ENCODE measurements at places on chromosomes 13 and 19.
A peak's percentile ranks its signal among the peaks of the same experiment; 100 is the strongest.

- peak; percentile 21 for DNase-seq
These were observed 20.6 kb downstream of the BRSK1 start for GRCh38 chr19:55304279-55304978.

DNA sequence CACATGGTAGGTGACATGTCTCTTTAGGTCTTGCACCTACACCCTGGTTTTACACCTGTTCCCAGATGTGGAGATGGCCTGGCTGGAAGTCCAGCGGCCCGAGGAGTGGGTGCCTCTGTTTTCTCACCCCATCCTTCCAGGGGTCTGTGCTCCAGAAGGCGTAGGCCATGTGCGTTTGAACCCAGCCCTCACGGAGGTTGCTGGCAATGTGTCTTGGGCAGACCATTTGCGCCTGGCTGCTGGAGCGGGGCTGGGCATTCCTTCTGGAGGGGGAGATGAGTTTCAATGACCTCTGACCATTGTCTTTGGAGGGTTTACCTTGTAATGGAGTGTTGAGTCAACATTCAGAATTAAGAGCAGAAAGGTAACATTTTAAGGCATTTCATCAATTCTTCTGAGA lies 54.8 kb upstream of the ZNF536 start:
- no peak for DNase-seq

- peak; percentile 15 for DNase-seq
These were observed 268.7 kb downstream of the NHLRC3 start for GRCh38 chr13:39306639-39307589.

- no peak for DNase-seq
These were observed 1.9 kb upstream of the BCL3 start for GRCh38 chr19:44746616-44746945.

DNA sequence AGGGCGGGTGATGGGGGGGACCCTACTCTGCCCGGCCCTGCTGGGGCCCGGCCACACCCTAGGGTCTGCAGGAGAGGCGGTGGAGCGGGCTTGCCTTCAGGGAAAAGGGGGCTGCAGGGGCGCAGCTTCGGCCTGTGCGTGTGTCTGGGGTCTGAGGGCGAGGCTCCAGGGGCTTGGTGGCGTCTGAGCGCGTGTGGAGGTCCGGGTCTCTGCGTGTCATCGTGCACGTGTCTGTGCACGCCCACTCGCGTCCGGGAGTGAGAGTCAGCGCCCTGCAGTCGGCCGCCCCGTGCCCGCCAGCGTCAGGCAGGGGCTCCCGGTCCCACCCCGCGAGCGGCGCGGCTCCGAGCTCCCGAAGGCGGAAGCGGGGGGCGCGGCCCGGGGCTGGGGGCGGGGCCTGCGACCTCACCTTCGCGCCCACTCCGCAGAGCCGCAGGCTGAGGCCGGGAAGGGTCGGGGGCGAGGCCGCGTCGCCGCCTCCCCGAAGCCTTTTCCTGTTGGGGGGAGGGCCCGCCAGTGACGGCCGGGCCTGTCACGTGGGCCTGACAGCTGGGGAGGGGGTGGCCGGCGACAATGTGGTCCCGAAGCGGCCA lies at the start of gene ARHGAP45:
Gene ARHGAP45 (plus strand): TSS at position 420 of the 593 bp plus-strand sequence. CDS start 239 bp downstream, outside the sequence.
- DNase-seq = no peak

- no peak for DNase-seq
These were observed 69.7 kb upstream of the GPR183 start for GRCh38 chr13:99376924-99377323.

DNA sequence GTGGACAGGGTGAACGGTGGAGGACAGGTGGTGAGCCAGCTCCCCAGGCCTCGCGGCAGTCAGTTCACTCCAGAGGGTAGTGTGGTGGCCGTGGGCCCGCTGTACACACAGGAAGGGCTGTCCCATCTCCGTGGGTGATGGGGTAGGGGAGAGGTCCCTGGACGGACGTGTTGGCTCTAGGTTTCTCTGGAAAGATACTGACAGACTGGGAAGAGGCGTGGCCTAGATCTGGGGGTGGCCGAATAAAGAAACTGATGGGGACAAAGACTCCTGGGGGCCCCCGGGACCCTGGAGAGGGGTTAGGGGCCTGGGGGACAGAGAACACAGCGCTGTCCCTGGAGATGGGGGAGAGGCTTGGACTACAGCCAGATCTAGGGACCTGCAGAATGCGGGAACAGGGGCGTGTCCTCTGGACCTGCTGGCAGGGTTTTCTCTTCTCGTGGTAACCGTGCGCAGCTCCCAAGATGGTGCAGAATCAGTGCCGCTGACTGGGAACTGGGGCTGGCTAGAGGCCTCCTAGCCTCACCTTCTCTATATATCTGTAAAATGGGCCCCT lies 4.0 kb upstream of the PRAM1 start:
- DNase-seq = no peak

GRCh38 chr13:43431290-43431716 lies 355.5 kb downstream of the ENOX1 start:
- no peak for DNase-seq

GRCh38 chr13:99062593-99062992 lies 84.7 kb upstream of the DOCK9 start:
- no peak for DNase-seq

- DNase-seq = no peak
These were observed 38.8 kb downstream of the CCDC169 start for GRCh38 chr13:36258831-36259230.

- DNase-seq = no peak
These were observed 33.4 kb downstream of the ABCC4 start for GRCh38 chr13:95267662-95268342.

DNA sequence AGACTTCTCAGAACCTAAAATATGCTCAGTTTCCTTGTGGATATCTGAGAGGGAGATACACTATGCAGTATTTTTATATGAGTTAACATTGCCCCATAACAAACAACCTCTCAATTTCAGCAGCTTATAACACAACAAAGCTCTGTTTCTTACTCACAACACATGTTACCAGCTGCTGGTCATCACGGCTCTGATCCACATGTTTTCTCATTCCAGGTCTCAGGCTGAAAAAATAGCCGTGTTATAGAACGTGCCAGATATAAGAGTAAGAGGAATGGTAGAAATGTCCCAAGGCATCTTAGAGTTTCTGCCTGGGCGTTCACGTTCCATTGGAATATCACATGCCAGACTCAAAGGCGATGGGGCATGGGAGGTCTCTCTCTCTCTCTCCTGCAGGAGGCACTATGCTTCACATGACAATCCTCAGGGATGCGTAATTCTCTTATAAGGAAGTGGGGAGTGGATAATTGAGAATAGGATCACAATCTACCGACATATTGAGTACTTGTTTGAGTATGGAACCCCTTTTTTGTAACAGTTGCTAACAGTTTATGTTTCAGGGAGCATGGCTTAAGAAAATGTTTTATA lies 246.6 kb downstream of the NHLRC3 start:
- DNase-seq = no peak

DNA sequence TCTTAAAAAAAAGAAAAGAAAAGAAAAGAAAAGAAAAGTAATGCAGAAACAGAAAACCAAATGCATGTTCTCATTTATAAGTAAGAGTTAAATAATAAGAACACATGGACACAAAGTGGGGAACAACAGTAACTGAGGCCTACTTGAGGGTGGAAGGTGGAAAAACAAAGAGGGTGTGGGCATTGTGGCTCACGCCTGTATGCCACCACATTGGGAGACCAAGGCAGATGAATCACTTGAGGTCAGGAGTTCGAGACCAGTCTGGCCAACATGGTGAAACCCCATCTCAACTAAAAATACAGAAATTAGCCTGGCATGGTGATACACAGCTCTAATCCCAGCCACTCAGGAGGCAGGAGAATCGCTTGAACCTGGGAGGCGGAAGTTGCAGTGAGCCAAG lies 8.1 kb downstream of the ZNF708 start:
- DNase-seq = no peak

DNA sequence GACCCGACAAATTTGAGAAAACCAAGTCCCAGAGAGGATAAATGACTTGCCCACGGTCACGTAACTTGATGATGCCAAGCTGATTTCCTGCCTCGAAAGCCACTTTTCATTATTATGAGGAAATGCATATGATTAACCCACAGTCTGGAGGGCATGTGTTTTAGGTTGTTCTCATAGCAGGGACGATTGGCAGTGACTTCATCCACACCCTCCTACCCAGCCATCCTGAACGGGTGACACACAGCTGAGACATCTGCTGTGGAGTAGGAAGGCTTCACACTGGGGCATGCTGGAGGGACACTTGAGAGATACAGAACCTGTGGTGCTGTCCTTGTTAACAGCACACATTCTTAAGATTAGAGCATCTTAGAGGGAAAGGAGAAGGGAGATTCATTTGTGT lies 65.4 kb upstream of the WDFY2 start:
- no peak for DNase-seq

- DNase-seq = no peak
These were observed 1323.6 kb upstream of the PRR20A start for GRCh38 chr13:55816976-55817601.

GRCh38 chr13:108193806-108194205 lies 21.5 kb downstream of the LIG4 start:
- DNase-seq = no peak

DNA sequence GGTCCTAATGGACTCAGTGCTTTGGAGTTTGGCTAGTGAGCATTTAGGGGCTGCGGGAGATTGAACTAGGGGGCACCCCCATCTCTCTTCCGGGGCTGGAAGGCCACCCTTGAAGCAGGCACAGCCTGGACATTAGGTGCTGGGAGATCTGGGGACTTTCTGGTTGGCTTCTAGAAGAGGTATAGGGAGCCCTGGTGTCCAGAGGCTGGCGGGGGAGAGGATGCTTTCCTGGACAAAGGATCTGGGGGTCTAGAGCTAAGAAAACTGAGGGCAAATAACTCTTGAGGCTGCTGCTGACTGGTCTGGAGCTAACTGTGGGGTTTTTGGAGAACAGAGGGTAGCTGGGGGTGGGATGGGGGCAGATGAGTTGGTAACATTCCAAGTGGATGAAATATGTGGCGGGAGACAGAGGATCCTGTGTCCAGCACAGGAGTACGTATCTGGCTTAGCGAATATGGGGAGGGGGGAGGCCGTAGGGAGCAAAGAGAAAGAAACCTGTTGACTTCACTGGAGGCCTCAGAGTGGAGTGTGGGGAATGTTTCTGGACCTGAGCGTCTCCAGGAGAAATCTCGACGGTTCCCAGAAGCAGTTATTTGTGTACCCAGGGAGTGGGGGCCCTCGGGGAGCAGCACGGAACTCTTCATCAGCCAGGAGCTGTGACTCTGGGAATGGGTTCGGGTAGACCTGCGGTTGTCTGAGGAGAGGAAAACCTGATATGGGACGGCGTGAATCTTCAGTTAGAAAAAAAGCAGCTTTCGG lies 1.4 kb downstream of the HNRNPUL1 start:
- DNase-seq = no peak

DNA sequence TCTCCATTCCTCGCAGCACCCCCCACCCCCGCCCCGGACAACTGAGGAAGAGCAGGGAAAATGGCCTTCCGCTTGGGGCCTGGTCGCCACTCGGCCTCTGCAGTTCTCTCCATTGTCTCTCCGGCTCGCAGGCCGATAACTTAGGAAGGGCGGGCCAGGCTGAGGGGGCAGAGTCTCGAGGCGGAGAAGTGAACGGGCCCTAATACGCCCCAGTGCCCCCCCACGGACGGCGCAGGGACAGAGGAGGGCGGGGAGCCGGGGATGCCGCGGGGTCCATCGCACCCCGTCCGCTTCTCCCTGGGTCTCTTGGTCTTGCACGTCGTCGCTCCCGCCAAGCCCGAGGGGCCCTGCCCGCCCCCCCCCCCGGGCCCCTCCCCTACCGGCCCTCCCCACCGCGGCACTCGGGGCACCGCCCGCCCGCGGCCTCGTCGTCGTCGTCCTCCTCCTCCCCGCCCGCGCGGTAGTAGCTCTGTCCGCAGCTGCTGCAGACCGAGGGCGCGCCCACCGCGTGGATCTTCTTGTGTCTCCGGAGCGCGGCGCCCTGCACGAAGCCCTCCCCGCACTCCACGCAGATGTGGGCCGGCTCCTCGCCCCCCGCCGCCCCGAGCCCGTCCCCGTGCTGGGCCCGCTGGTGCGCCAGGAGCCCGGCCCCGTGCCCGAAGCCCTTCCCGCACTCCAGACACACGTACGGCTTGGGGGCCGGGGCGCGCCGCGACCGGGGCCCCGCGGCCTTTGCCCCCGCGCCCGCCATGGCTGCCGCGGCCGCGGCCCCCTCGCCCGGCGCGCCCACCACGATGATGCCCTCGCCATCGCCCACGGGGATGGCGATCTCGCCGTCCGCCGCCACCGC lies 33.2 kb downstream of the ZNF787 start:
- DNase-seq = no peak

GRCh38 chr13:43397111-43397510 lies 373.7 kb downstream of the DNAJC15 start:
- no peak for DNase-seq

DNA sequence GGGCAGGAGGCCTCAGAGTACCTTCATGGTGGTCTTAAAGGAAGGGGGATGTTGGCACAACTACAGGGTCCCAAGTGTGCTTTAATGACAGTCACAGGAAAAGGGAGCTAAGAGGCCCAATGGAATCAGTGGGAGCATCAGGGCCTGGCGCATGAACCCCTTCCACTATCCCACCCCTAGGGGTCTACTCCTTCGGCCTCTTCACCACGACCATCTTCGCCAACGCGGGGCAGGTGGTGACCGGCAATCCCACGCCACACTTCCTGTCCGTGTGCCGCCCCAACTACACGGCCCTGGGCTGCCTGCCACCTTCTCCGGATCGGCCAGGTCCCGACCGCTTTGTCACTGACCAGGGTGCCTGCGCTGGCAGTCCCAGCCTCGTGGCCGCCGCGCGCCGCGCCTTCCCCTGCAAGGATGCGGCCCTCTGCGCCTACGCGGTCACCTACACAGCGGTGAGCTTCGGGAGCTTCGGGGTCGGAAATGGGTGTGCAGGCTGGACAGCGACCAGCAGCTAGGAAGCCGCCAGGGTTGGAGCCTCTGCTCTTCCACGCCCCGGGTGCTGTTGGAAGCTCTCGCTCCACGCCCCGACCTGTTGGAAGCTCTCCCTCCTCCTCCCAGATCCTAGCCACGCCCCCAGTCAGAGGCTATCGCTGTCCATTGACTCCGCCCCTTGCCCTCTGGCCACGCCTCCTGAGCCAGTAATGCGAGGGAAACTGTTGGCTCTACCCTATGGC lies 6.0 kb downstream of the PLPPR2 start:
- DNase-seq = no peak

DNA sequence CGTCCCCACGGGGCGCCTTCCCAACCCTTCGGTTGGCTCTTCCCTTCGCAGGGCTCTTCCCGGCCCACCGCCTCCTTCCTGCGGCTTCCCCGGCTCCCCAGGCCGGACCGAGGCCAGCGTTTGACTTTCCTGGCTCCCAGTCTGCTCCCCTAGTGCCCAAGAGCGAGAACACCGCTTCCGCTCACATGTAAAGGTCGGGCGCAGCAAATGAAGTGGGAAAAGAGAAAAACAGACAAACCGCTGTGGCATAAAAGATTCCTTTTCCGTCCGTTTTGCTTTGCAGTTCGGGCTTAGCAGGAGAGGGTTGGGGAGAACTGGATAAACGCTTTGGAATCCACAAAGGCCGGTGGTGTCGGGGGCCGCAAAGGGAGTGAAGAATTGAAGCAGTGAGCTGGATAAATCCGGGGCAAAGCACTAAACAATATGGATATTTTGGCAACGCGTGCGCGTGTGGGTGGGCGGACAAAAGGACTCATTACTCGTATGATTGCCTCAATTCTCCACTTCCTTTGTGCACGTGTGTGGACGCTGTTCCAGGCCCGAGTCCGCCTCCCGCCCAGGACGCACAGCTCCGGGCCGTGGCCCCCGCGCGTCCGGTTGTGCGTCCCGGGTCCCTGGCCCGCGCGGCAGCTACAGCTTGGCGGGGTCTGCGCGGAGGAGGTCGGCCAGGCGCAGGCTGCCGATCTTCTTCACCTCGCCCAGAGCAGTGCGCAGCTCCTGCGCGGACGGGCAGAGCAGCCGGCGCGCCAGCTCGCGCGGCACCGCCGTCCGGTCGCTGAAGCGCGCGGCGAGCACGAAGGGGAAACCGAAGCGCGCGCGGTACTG lies 8.6 kb upstream of the CDX2 start:
- DNase-seq = no peak
